ENCODE measurements at places on chromosomes 4 and X.

DNA sequence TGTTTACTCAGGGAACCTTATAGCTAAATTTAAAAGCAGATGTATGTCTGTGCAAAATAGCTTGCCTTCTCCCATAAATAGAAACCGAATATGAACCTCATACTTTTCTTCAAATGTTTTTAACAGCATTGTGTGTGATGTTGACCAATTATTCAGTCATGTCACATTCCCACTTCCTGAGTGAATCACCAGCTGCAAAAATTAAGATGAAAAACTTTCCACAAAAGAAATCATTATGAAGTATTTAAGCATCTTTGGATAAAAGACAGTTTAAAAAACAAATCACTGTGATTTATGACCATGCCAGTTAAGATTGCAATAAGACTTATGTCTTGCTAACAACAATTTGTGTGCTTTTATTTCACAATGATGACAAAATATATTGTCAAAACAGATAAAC is 220.1 kb downstream of the PDGFC start:
- no peak overlapping the region for H3K27ac ChIP-seq
- no peaks in the 10 kb centered on the region for H3K36me3 ChIP-seq
- H3K4me3 ChIP-seq = no peak overlapping the region
- H3K27me3 ChIP-seq = no peaks in the 10 kb centered on the region
- no peak for DNase-seq

GRCh38 chrX:44002567-44002966 is 29.4 kb upstream of the NDP start:
- H3K27me3 ChIP-seq = no peaks in the 10 kb centered on the region
- H3K27ac ChIP-seq = no peak overlapping the region
- no peak overlapping the region for H3K4me3 ChIP-seq
- no peaks in the 10 kb centered on the region for H3K4me1 ChIP-seq
- DNase-seq = no peak

GRCh38 chrX:10741003-10741402 is 120.6 kb upstream of the MID1 start:
- H3K4me1 ChIP-seq = no peaks in the 10 kb centered on the region
- no peaks in the 10 kb centered on the region for H3K36me3 ChIP-seq
- no peak overlapping the region for H3K4me3 ChIP-seq
- H3K27me3 ChIP-seq = no peaks in the 10 kb centered on the region
- DNase-seq = no peak
- no peak overlapping the region for H3K27ac ChIP-seq

- DNase-seq = no peak
- H3K4me1 ChIP-seq = peaks cover 3% of the 10 kb centered on the region
- no peak overlapping the region for H3K4me3 ChIP-seq
- peaks cover 4% of the 10 kb centered on the region for H3K36me3 ChIP-seq
- no peak overlapping the region for H3K27ac ChIP-seq
- no peaks in the 10 kb centered on the region for H3K27me3 ChIP-seq
Observed at GRCh38 chrX:115650916-115651315, 89.9 kb downstream of the PLS3 start.

- DNase-seq = no peak
- H3K27ac ChIP-seq = no peak overlapping the region
- H3K4me1 ChIP-seq = peaks cover 10% of the 10 kb centered on the region
- H3K36me3 ChIP-seq = peaks cover 5% of the 10 kb centered on the region
Observed at GRCh38 chr4:38896940-38897339, 29.3 kb downstream of the FAM114A1 start.

DNA sequence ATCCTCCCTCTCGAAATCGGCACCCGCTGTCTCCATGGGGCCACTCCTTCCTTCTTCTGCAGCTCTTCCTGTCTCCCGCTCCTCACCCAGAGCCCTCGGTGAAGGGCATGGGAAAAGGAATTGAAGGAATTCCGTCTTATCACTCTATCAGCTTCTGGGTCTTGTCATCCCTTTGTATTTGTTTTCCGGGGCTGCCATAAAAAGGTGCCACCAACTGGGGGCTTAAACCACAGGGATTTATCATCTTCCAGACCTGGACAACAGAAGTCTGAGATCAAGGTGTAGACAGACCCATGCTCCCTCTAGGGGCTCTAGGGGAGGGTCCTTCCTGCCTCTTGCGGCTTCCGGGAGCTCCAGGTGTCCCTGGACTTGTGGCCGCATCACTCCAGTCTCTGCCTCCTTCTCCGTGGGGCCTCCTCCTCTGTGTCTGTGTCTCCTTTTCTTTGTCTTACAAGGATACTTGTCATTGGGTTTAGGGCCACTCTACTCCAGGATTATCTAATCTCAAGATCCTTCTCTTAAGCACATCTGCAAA is 24.0 kb downstream of the CD99 start:
- H3K4me1 ChIP-seq = peaks cover 7% of the 10 kb centered on the region
- no peak for DNase-seq
- H3K36me3 ChIP-seq = peaks cover 46% of the 10 kb centered on the region
- no peak overlapping the region for H3K4me3 ChIP-seq
- H3K27ac ChIP-seq = no peak overlapping the region
- H3K27me3 ChIP-seq = no peaks in the 10 kb centered on the region

- no peaks in the 10 kb centered on the region for H3K27me3 ChIP-seq
- no peak overlapping the region for H3K27ac ChIP-seq
- H3K36me3 ChIP-seq = no peaks in the 10 kb centered on the region
- no peak for DNase-seq
- peaks cover 6% of the 10 kb centered on the region for H3K4me1 ChIP-seq
- no peak overlapping the region for H3K4me3 ChIP-seq
Observed at GRCh38 chr4:178309890-178310289, 867.7 kb upstream of the AGA start.

DNA sequence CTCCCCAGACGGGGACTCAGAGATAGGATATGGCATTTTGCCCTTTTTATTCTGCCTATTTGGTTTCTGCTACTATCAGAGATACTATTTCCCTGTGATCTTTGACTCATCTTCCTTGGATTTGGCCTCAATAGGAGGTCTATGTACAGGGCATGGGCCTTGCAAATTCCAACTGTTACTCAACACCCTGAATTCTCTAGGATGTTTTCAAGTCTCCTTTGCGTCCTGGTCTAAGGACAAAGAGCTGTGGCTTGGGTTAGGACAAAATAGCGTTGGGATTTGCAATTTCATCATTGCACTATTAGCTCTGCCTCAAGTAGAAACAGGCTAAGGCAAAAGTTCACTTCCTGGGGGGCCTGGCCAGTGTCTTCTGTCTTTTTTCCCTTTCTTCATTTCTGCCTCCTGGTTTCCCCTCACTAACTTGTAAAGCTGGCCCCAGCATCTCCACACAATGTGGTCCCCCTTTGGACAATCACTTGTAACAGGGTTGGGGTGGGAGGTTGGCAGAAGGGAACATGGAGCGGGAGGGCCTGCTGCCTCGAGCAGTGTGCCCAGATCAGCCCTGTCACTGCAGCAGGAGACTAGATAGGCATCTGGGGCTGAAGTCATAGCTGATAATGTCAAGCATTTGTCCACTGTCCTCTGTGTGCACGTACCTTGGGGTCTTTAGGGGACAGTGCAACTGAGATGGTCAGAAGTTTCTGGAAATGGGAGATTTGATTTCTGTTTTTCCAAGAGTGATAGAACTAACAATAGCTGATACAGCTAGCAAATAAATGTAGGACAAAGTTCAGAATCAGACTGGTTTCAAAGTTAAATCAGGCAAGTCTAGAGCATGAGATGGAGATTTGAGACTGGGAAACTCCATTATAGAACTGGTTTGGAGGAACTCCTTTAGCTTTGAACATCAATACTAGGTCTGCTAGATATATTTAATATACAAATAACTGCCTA is 25.8 kb upstream of the STBD1 start:
- H3K4me1 ChIP-seq = no peaks in the 10 kb centered on the region
- no peak overlapping the region for H3K27ac ChIP-seq
- no peaks in the 10 kb centered on the region for H3K27me3 ChIP-seq
- no peak for DNase-seq
- no peak overlapping the region for H3K4me3 ChIP-seq

DNA sequence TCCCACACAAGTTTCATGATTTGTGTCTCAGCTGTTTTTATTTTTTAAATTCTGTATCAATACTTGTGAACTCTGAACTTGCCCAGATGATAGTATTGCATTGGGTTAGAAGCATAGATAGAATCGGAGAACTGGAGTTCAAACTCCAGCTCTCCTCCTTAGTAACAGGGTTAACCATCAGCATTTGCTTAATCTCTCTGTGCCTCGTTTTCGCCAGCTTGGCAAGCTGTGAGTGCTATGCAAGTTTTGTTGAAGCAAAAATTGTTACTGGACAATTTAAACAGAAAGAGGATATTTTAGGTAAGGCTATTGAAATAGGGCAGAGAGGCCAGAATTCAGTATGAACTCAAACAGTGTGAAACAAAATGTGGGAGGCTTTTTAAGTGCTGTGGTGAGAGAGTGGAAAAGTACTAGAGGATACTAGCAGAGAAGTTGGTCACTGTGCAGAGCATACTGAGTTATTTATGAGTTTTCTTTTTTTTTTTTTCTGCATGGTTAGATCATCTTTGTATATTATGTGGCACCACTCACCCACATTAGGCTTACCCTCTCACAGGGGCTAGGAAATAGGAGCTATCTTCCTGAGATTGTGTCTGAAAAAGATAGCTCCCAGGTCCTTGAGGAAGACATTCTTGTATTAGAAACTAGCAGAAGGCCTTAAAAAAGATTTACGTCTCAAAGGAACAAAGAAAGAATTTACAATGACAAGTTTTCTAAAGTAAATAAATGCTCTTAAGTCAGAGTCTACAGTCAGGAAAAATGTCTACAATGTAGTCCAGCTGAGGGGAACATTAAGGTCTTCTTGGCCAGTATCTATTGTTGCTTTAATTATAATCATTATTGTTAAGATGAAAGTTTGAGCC is 1126.6 kb downstream of the FAT4 start:
- H3K27ac ChIP-seq = peak overlapping the region; percentile 84
- peak overlapping the region; percentile 57 for H3K4me3 ChIP-seq
- DNase-seq = no peak
- H3K36me3 ChIP-seq = no peaks in the 10 kb centered on the region
- H3K27me3 ChIP-seq = no peaks in the 10 kb centered on the region

GRCh38 chr4:153764601-153765368 is 5.0 kb upstream of the RNF175 start:
- H3K36me3 ChIP-seq = no peaks in the 10 kb centered on the region
- H3K27me3 ChIP-seq = no peaks in the 10 kb centered on the region
- H3K27ac ChIP-seq = no peak overlapping the region
- DNase-seq = no peak
- H3K4me1 ChIP-seq = no peaks in the 10 kb centered on the region
- no peak overlapping the region for H3K4me3 ChIP-seq

- no peak overlapping the region for H3K27ac ChIP-seq
- H3K36me3 ChIP-seq = no peaks in the 10 kb centered on the region
- H3K4me1 ChIP-seq = no peaks in the 10 kb centered on the region
- DNase-seq = no peak
- no peak overlapping the region for H3K4me3 ChIP-seq
Observed at GRCh38 chrX:111164728-111165127, 68.7 kb downstream of the PAK3 start.

- H3K27ac ChIP-seq = no peak overlapping the region
- no peaks in the 10 kb centered on the region for H3K27me3 ChIP-seq
- no peak overlapping the region for H3K4me3 ChIP-seq
- no peaks in the 10 kb centered on the region for H3K36me3 ChIP-seq
Observed at GRCh38 chr4:131613824-131614216, 1535.3 kb upstream of the PCDH10 start.

DNA sequence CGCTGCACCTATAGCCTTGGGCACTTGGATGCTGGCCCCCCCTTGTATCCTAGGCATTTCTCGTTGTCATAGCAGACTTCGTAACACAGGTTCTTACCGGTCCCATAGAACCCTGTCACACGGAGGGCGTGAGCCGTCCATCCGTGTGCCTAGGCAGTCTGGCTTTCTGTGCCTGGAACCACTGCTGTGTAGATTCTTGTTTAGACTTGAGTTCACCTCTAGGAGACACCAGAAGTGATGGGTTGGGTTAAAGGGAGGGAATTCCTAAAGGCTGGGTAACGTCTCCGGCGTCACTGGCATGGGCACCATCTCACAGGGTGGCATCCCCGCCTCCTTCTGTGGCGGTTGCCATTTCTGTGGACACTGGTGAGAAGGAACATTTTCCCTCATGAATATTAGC is 13.5 kb upstream of the NKX1-1 start:
- H3K27ac ChIP-seq = no peak overlapping the region
- peaks cover 6% of the 10 kb centered on the region for H3K27me3 ChIP-seq
- H3K4me3 ChIP-seq = no peak overlapping the region
- DNase-seq = no peak
- H3K4me1 ChIP-seq = no peaks in the 10 kb centered on the region

DNA sequence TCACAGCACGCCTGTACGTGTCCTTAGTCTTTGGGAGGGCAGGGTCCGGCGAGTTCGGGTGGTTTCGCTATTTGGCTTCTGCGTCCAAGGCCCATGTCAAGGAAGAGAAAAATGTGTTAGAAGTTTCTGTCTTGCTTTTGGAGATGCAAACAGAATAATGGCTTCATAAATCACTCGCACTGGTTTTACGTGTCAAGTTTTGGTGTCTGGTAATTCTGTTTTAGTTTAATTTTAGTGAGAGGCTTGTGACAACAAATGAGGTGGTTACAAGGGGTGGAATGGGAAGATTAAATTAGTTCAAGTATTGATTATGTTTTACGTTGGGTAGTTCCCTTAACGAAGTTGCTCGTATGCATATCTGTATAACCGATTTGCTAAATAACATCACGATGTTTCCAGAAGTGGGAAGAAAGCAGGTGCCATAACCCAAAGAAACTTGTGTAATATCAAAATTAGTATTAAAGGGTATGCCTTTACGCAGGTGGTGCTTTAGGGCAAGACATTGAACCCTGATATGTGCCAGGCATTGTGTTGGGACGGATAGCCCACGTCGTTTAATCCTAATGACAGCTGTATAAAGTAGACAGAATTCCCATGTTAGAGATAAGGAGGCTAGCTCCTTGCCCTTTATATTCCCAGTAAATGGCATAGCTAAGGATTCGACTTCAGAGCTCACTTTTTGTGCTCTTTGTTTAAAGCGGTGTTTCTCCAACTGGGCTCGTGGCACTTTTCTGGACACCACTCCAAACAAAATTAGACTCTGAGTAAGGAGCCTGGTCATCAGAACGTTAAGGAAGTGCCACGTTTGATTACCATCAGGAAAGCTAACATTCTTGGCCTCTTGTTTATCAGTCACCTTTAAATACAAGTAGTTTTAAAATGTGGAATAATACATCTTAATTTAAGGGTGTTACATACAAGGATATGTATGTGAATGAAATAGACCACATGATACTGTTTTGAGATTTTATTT is 843 bp downstream of the RPL34 start:
- peak overlapping the region; percentile 59 for H3K27ac ChIP-seq
- DNase-seq = no peak
- H3K36me3 ChIP-seq = peaks cover 31% of the 10 kb centered on the region
- peak overlapping the region; percentile 80 for H3K4me3 ChIP-seq
- H3K4me1 ChIP-seq = peaks cover 8% of the 10 kb centered on the region

DNA sequence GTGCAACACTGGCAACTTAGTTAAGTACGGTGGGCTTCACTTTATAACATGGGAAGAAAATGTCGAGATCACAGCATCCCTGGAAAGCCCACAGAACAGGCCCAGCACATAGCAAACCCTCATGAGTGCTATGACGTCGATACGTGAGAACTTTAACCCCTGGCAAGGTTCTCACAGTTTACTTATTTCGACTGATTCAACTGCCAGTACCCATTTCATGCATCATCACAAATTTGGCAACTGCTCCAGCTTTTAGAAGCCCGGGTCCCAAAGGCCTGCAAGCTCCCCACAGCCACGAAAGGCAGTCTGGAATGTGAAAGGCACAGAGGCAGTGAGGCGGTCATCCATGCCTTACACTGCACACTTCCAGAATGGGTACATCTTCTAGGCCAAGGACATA is 41.2 kb downstream of the RELL1 start:
- no peak overlapping the region for H3K4me3 ChIP-seq
- H3K27me3 ChIP-seq = no peaks in the 10 kb centered on the region
- H3K27ac ChIP-seq = no peak overlapping the region
- no peak for DNase-seq

All from thoracic aorta (tissue), 2 donors.